ENCODE measurements at places on chromosomes 2 and 18.
A peak's percentile ranks its signal among the peaks of the same experiment; 100 is the strongest.

DNA sequence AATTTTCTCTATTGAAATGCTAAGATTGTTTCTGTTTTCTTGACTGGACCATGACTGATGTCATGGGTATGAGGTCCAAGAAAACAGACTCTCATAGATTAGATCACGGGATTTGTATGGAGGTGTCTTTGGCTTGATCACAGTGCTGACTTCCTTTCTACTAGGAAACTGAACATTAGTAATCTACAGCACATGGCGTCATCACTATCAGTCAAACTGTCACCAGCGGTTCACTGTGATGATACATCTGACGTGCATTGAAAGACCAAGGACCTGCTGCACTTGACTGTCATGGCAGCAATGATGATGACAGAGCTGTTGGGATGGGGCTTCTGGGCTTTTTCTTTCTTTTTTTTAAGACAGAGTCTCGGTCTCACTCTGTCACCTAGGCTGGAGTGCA is 28.2 kb upstream of the IMPA2 start:
- no peak for DNase-seq

- no peak for DNase-seq
These were observed 51.7 kb downstream of the MFSD6 start for GRCh38 chr2:190459881-190460280.

- no peak for DNase-seq
These were observed 97.3 kb downstream of the TACR1 start for GRCh38 chr2:75102011-75102410.

GRCh38 chr2:68483011-68483410 is 15.6 kb downstream of the APLF start:
- no peak for DNase-seq

- DNase-seq: no peak
These were observed 33.9 kb upstream of the GORASP2 start for GRCh38 chr2:170895023-170895757.

DNA sequence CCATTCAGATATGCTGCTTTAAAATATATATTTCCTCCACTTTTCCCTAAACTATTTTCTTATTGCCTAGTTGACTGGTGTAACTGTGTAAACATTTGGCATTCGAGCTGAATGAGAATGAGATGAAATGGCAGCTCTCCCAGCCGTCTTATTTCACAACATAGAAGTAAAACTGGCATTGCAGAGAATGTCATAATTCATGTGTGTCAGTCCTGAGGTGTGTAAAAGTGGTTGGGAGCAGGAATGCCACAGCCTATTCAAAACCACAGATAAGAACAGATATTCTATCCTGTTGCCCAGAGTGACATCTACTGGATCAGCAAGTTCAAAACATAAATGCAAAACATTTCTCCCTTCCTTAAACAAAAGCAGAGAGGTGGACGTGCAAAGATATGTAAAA is 565.5 kb upstream of the CHAC2 start:
- no peak for DNase-seq

- no peak for DNase-seq
These were observed 5.2 kb downstream of the CCL20 start for GRCh38 chr2:227818675-227819397.

DNA sequence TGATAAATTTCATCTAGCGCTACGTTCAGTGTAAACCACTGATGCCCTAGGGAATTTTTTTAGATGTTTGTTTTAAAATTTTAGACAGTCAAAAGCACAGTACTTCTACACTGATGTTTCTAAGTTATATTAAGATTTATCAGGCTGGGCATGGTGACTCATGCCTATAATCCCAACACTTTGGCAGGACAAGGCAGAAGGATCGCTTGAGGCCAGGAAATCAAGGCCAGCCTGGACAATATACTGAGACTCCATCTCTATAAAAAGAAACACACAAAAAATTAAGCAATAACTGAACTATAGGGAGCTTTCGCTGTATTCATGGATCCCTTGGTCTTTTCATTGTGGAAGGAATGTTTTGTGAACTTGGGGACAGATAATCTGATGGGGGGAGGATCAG is 50.6 kb upstream of the MAPRE2 start:
- no peak for DNase-seq

DNA sequence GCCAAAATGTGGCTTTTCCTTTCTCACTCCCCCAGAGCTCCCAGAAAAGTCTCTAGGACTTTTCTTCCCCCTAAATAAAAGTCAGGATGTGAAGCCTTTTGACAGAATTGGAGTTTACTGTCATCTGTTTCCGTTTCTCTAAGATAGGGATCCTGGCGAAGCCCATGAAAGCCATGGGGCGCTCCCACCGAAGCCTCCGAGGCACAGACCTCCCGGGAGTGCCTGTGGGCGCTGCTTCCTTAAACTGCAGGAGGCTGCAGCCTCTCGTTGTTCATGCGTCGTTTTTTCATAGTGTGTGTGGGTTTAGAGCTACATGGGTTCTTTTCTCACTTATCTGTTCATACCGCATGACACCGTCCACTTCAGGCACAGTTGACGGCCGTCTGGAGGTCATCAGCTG is 56.8 kb downstream of the ASAP2 start:
- DNase-seq: no peak

- no peak for DNase-seq
These were observed 211.8 kb downstream of the NRXN1 start for GRCh38 chr2:50820176-50820575.

GRCh38 chr2:60394463-60394862 is 159.0 kb downstream of the BCL11A start:
- no peak for DNase-seq

- DNase-seq: no peak
These were observed 443.3 kb upstream of the MEIS1 start for GRCh38 chr2:65991381-65992197.

DNA sequence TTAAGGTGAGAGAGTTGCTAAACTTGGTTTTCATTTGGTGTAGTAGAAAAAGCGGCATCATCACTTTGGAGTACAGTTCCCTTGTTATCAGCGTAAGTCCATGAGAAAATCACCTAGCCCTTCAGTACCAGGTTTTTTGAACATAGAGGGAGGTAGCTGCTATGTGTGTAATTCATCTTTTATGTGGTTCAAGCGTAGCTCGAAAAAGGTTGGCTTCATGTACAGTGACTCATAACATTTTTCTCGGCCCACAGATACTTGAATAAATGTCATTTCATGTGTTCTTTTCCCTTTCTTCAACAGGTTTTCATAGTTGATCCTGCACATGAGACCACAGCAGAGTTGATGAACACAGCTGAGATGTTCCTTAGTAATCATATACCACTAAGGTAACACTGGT is 43.6 kb downstream of the UGGT1 start:
- DNase-seq: no peak

DNA sequence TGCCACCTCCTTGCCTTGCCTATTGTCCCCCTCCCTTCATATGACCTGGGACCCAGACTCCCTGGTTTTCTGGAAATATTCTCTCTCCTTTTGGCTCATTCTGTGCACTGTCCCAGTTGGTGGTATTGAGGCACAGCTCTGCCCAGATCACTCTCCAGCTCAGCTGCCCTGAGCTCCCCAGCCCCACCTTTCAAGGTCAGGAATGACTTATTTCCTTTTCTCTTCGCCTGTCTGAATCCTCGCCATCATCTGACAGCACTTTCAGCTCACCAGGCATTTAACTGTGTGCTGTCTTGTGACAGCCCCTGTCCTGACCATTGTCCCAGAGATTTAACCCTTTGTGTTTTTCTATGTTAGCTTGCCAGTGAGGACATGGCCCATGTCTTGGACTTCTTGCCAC is 133.0 kb downstream of the MSH2 start:
- DNase-seq: no peak

- DNase-seq: no peak
These were observed 71.2 kb downstream of the BCL2L11 start for GRCh38 chr2:111191877-111192276.

DNA sequence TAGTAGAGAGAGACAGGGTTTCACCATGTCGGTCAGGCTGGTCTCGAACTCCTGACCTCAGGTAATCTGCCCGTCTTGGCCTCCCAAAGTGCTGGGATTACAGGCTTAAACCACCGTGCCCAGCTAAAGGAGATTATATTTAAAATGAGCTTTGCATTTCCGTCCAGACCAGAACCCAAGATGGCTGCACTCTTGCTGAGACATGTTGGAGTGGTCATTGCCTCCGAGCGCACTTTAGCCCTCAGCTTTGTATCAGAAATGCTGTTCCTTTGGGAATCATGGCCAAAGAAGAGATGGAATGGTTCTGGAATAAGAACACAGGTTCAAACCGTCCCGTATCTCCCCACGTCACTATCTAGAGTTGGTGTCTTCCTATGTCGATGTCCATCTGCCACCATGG is 3.4 kb downstream of the UBXN2A start:
- DNase-seq: no peak

- no peak for DNase-seq
These were observed 17.9 kb upstream of the FIGN start for GRCh38 chr2:163753726-163754125.

GRCh38 chr2:37412231-37412630 is 67.8 kb downstream of the QPCT start:
- no peak for DNase-seq

DNA sequence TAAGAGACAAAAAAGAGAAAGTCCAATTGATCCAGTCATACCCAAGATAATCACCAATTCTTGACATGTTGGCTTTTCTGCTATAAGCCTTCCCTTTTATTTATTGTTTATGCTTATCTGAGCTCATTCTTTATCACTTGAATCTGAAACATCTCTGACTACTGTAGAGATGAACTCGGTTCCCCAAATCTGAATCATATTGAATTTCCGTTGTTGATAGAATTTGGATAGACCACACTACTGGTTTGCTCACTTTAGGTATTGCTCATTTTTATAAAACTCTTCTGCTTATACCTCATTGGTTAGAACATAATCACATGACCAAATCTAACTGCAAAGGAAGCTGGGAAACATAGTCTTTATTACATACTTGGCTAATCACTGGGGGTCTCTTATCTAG is 236.9 kb downstream of the TRIB2 start:
- no peak for DNase-seq

- DNase-seq: peak; percentile 17
These were observed 59.6 kb downstream of the SP110 start for GRCh38 chr2:230160112-230160660.

DNA sequence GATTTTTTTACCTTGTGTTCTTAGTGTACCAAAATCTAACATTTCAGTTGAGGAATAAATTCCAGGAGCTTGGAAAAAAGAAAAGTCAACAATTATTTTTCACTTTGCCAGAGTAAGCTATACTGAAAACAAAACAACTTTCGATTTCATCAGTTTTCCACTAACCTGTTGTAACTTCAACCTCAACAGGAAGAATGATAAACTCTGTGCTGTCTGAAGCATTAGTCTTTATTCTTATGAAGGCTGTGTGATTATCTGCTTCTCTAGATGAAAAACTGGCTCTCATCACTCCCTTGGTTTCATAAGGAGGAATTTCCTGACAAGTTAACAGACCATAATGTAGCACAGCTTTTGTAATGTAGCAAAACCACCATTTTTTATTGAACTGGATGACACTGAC is 121.2 kb downstream of the ZAP70 start:
- DNase-seq: no peak

DNA sequence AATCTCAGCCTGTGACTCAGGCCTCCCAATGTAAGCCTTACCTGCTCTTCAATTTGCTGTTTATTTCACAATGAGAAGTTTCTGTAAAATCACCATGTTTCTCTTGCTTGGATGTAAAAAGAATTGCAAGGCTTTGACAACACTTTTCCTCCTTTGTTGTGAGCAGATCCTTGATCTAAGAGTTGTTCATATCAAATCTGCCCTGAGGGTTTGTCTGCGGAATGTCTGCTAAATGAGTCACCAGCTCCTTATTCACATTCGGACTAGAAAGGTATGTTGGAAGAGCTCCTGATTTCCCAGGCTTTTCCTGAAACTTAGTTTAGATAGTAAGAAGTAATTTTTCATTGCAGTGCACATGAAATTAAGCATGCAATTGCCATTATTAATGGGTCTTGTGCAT is 268.2 kb upstream of the TCF4 start:
- no peak for DNase-seq

DNA sequence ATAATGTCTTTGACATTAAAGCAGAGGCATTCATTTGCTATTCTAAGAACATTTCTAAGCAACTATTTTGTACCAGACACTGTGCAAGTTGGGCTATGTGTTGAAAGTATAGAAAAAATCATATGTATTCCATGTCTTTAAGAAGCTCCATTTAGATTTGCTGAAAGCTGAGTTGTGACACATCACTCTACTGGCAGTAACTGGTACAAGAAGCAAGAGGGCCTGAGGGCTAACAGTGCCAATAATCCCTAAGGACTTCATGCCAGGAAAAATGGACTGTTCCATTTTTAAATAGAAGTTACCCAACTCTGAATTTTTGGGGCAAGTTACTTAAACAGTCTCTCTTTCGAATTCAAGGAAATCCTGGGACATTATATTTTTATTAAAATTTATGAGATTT is 178.7 kb downstream of the SRBD1 start:
- no peak for DNase-seq
